ENCODE measurements at places on chromosomes 4 and X. TPM values are rescaled to one million over a fixed set of nuclear protein-coding genes. Genes with fewer than 3 reads are reported as not detected.

DNA sequence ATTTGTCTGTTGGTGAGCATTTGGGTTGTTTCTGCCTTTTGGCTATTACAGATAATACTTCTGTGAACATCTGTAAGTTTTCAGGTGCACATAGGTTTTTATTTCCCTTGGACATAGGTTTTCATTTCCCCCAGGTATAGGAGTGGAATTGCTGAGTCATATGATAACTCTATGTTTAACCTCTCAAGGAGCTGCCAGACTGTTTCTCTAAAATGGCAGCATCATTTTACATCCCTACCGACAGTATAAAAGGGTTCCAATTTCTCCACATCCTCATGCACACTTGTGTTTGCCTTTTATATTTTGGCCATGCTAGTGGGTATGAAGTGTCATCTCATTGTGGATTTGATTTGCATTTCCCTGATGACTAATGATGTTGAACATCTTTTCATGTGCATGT, 53.5 kb downstream of the TMEM164 start:
- no peak for DNase-seq

DNA sequence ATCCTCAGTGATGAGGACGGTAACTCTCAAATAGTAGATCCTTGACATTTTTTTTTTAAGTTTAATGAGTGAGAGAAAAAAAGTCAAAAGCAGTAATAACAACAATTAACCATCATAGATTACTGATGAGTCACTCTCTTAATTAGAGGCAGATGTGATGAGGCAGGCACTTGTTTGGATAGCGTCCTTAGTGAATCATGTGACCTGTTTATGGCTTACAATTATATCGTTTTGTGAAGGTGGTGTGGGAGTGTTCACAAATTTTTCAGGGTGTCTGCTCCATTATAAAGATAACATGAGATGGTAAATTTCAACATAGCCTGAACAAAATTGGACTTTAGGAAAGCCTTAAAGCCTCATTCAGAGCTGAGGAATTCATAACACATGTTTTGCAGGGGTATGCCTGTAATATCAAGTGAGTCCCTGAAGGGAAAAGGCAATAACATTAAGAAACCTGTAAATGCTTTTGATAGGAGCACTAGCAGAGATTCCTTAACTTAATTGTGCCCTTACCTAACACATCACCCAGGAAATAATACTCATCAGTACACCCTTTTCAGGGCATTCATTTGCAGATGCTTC, 51.9 kb upstream of the XIAP start:
- DNase-seq: no peak

DNA sequence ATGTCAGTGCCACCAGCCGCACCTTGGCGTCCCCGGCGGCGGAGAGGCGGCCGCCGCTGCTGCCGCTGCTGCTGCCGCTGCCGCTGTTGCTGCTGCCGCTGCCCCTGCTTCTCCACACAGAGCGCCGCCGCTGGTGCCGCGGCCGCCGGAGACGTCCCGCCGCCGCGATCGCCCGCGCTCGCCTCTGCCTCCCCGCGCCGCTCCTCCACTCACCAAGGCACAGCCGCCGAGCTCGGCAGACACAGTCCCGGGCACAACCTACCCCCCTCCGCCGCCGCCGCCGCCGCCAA, at the start of gene PPP3CA:
Gene PPP3CA, minus strand, starts transcription at position 260 of the 290 bp plus-strand sequence.
- DNase-seq: no peak

The SLC9B2 gene
- total RNA-seq: 19.9 TPM

DNA sequence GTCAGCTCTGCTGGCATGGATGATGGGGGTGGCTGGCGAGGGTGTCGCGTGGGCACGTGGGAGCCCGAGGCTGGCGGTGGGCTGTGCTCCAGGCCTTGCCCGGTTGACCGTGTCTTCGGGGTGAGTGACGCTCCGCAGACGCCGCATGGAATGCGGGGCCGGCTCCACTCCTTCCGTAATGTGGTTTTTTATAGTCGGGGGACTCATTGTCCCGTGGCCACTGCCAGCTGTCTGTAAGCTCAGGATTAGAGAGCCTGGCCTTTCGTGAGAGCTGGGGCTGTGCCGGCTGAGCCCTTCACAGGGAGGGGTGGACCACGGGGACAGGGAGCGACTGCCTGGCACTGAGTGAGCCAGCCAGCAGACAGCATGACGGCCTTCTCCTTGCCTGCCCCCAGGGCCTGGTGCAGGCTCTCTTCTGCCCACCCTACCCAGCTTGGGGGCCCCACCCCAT, 20.4 kb downstream of the DOK7 start:
- DNase-seq: no peak
